Right renal cortex interstitium (tissue), 3 donors: ENCODE measurements at places on chromosomes 4 and X.

DNA sequence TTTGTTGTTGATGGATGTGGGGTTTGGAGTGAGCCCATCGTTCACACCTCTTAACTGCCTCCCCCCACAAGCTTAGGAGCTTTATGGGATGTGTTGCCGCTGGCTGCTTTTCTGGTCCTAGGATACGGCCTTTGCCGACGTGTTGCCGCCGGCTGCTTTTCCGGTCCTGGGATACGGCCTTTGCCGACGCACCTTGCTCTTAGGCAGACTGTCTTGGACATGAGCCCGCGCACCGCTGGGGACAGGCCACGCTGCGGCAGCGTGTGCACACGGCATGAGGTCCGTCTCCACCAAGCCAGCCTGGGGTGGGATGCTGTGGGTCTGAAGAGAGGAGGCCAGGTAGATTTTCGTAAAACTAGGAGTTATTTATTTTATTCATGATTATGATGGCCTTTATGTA, 14.2 kb downstream of the RGS12 start:
- DNase-seq = no peak

DNA sequence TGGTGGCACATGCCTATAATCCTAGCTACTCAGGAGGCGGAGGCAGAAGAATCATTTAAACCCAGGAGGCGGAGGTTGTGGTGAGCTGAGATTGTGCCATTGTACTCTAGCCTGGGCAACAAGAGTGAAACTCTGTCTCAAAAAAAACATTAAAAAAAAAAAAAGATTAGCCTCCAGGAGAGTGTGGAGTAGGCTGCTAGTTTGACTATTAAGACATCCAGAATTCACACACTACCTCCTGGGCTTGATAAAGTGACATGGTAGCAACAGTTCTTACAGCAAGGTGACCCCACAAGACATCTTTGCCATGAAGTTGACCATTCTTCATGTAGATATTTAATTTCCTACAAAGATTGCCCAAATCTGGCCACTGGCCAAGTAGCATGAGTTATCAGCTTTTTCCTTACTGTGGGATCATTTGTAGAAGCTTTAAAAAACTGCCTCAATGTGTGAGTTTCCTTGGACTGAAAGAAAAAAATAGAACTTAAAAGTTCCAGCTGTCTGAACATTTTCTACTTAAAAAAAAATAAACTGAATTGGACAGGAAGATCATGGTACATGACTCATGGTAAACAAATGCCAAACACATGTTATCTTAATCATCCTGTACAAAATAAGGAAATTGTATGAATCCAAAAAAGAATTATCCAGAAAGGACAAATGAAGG, 35.3 kb upstream of the SPRY1 start:
- no peak for DNase-seq

DNA sequence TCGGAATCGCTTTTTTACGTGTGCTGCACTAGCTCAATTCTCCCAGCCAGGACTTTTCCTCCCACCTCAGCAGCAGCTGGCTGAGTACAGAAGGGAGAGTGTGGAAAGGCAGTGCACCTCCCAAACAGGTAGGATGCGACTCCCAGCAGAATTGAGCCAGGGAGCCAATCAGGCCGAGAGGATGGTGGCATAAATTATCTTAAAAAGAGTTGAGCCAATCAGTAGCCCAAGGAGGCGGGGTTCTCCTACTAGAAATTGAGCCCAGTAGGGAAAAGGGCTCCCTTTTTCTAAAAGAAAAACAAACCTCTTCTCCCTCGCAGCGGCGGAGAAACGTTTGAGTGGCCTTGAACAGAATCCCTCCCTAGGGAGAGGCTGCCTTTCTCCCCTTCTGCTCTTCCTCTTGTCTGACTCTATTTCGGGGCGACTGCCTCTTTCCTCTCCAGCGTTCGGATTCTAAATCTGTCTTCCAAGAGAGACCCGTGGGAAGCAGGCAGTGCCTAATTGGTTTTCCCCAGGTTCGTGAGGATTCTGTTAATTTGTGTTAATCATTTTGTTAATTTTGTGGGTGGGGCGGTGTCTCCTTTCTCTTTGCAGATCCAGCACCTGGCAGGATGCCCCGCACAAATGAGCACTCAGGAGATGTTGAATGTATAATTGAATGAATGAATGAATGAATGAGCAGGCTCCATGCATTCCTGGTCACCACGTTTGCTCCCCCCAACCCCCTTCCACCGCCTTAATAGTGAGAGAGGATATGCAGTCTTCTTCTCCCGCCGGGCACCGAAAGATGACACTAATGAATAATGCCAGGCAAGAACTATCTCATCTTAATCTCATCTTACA, at the start of gene GABRG1:
TSS of gene GABRG1 (minus strand) at position 142 of the 843 bp plus-strand sequence. CDS start at position 1, 141 bp downstream.
- no peak for DNase-seq

DNA sequence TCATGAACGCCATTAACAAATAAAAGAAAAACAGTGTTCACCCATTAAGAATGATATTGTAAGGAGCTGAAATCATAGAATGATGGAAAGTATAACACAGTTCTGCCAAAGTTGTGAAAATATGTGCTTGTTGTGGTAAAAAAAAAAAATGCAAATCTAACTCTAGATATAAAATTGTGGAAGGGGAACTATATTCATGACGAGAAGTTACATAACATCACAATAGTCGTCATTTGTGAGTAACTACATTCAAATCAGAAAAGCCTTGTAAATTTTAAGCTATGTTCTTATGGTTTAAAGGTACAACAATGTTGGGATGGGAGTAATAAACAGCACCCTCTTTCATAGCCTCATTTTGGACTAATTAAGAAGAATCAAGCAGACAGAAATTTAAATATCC, 57.6 kb upstream of the PRDM8 start:
- no peak for DNase-seq

DNA sequence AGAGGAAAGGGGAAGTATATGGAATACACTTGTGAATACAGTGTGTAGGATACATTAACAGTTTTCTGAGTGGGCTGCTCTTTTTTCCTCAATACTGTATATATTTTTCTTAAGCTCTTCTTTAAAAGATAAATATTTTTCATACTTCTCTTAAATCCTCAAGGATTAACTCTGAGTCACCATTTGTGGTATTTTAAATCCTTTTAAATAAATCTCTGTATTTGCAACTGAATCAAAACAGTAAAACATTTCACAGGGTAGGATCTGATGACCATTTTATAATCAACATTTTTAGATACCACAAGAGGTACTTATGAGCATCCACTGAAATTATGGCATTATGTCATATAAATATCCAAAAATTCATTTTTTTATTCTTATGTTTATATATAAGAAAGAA, 87.6 kb downstream of the GAB1 start:
- DNase-seq = no peak

GRCh38 chr4:151702256-151702655, 58.6 kb downstream of the GATB start:
- no peak for DNase-seq

GRCh38 chr4:26899991-26900390, 39.4 kb downstream of the STIM2 start:
- DNase-seq = no peak

DNA sequence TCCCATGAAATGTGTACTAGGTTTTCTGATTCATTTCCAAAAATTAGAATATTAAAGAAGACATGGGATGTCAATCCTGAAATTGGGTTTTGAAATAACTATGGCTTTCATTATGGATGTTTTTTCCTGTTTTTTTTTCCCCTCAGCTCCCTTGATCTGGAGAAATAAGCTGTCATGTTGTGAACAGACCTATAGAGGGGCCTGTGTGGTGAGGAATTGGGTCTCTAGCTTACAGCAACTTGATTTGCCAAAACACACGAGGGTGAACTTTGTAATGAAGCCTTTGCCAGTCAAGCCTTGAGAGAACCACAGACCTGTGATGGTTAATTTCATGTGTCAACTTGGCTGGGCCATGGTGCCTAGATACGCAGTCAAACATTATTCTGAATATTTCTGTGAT, 2413.6 kb downstream of the PCDH7 start:
- no peak for DNase-seq

DNA sequence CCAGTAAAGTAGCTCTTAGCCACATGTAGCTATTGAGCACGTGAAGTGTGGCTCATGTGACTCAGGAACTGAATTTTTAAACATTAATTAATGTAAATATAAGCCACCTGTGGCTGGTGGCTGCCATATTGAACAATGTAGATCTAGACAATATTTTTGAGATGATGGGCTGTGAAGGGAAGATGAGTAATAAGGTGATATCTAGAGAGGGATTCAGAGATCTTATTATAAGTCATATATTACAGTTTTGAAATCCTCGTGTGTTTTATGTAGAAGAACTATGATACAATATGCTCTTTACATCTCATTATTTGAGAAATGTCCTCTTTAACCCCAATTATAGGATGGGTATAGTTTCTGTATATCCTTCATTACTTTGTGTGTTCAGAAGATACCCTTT, 5.6 kb downstream of the GAR1 start:
- no peak for DNase-seq

GRCh38 chr4:9962611-9963314, 58.5 kb downstream of the SLC2A9 start:
- no peak for DNase-seq

DNA sequence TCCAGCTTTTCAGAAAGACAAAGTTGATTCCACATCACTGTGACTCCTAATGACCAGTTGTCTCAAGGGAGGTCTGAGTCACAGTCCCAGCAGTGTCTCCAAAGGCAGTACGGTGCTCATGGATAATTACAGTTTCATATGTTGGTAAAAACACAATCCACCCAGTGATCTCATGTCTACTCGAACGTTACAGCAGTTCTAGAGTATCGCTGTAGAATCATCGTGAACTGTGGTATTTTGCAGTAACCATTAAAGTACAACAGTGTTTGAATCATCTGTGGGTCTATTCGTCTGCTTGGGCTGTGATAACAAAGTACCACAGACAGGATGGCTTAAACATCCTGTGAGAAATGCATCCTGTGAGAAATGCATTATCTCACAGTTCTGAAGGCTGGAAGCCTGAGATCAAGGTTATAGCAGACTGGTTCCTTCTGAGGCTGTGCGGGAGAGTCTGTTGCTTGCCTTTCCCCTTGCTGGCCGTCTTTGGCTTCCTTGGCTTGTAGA, 121.1 kb upstream of the SORBS2 start:
- DNase-seq = no peak

GRCh38 chr4:79688691-79689090, 280.7 kb upstream of the GK2 start:
- no peak for DNase-seq

GRCh38 chrX:103446665-103447302, 70.4 kb downstream of the BEX3 start:
- DNase-seq = no peak

DNA sequence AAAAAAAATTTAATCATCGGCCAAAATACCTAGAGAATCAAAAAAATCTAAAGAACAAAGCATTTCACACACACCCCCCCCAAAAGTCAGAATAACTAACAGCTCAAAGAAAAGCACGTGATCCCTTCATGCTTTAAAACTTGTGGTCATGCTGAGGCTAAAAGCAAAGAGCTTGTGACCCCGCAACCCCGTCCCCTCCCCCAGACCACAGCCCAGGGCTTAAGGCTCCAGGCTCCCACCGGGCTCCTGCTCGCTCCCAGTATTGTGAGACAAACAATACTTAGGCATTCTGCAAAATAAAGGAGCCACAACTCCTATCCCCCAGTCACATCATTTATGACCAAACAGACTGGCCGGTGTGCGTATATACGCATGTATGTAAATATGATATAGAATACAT, 62.1 kb upstream of the CCDC160 start:
- DNase-seq = no peak

- no peak for DNase-seq
Observed at GRCh38 chr4:154961263-154961662, 180.2 kb downstream of the RBM46 start.

- DNase-seq = no peak
Observed at GRCh38 chr4:14124816-14125215, 497.3 kb upstream of the BOD1L1 start.

GRCh38 chr4:38499101-38499500, 164.9 kb upstream of the KLF3 start:
- DNase-seq = no peak

DNA sequence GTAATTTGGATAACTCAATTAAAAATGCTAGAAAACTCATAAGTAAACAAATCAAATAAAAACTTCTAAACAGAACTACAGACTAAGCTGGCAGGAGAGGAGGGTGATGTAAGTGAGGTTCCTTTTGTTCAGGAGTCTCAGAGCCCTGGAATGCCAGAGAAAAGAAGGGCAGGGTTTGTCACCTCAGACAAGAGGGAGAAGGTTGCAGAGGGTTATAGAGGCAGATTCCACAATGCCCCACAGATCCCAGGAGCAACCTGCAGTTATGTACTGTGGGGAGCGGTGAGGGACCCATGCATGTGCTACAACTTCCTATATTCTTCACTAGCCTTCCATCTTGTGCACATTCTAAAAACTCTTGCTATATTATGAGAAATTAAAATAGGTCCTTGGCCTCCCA, 129.7 kb downstream of the CFAP299 start:
- no peak for DNase-seq

- DNase-seq = no peak
Observed at GRCh38 chr4:17285747-17286146, 226.1 kb downstream of the QDPR start.

GRCh38 chr4:6184169-6184568, 16.2 kb downstream of the JAKMIP1 start:
- no peak for DNase-seq

DNA sequence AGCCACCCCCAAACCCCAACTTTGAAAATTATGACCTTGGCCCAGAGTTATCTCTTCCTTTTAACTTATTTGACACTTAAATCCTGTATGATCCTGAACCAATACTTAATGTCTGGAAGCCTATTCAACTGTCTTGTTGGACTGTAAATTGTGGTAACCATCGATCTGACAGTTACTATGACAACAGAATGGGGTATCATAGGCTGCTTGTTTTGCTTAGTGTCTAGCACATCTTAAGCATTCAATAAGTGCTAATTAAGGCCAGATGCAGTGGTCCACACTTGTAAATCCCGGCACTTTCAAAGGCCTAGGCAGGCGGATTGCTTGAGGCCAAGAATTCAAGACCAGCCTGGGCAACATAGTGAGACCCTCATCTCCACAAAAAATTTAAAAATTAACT, 175.0 kb downstream of the APBB2 start:
- no peak for DNase-seq

DNA sequence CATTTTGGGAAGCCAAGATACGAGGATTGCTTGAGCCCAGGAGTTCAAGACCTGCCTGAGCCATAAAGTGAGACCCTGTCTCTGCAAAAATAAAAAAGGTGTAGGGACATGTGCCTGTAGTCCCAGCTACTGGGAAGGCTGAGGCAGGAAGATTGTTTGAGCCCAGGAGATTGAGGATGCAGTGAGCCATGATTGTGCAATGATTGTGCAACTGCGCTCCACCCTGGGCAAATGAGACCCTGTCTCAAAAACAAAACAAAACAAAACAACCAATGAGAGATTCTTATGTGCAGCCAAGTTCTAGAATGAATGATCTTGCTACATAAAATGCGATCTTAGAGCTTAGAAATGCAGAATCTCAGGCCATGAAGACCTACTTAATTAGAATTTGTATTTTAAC, 22.5 kb downstream of the SLC9B2 start:
- no peak for DNase-seq

DNA sequence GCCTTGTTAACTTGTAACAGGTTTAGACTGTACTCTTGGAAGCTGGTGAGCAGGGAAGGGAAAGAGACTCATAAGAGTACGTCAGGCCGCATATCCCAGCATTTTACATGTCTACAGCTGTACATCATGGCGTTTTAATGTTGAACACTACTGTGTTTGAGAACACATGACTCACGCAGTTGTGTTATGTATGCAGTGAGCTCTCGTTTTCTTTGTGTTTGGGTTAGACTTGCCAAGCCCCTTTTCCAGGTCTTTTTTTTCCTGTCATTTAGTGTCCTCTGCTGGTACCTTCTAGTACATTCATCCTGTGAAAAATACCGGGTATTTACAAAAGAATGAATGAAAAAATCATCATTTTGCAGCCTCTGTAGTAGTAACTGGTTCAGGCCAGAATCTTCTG, 35.3 kb downstream of the SMS start:
- DNase-seq = no peak

GRCh38 chrX:37378830-37379229, 29.7 kb downstream of the PRRG1 start:
- DNase-seq = no peak
